ENCODE measurements at places on chromosomes 11 and 22. TPM values are rescaled to one million over a fixed set of nuclear protein-coding genes. Genes with fewer than 3 reads are reported as not detected.

DNA sequence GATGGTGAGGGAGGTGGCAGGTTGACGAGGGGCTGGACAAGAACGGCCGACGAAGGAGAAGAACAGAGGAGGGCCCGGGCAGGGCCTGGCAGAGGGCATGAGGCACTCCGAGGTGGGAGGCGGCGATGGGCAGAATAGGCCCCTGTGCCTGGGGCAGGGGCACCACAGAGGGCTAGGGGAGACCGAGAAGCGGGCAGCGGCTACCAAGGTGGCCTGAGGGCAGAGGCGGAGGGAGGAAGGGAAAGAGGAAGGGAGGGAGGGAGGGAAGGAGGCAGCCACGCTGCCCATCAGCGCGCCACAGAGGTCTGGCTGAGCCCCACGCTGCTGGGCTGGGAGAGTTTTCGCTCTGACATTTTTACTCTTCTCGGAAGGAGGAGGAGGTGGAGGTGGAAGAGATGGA lies 11.3 kb downstream of the LSP1 start:
- DNase-seq: peak; percentile 65

NLRP14 gene
- total RNA-seq: not detected

GRCh38 chr22:44024288-44024921 lies at the start of gene PARVB:
TSS of gene PARVB (plus strand) at chr22:44024302. CDS start at chr22:44024340, 38 bp downstream.
- peak; percentile 50 for DNase-seq

GAB4 gene
- total RNA-seq: not detected

KCNJ11 gene
- 27.9 TPM for total RNA-seq

MMP27 gene
- not detected for total RNA-seq

GRCh38 chr11:46680164-46680760 lies 20.2 kb downstream of the ARHGAP1 start:
- peak; percentile 40 for DNase-seq

PGR gene
- total RNA-seq: 9.6 TPM

RAG1 gene
- total RNA-seq: 0.88 TPM

Measured in right cardiac atrium (tissue), 5 donors.